Progenitor cell of endocrine pancreas (in vitro differentiated cells): ENCODE measurements at places on chromosomes 11 and 22.

- H3K27ac ChIP-seq: peak overlapping the region; percentile 77
- H3K4me3 ChIP-seq: peak overlapping the region; percentile 69
- DNase-seq: peak; percentile 84
Measured at GRCh38 chr22:48574776-48575617, 1252.7 kb downstream of the BRD1 start.

DNA sequence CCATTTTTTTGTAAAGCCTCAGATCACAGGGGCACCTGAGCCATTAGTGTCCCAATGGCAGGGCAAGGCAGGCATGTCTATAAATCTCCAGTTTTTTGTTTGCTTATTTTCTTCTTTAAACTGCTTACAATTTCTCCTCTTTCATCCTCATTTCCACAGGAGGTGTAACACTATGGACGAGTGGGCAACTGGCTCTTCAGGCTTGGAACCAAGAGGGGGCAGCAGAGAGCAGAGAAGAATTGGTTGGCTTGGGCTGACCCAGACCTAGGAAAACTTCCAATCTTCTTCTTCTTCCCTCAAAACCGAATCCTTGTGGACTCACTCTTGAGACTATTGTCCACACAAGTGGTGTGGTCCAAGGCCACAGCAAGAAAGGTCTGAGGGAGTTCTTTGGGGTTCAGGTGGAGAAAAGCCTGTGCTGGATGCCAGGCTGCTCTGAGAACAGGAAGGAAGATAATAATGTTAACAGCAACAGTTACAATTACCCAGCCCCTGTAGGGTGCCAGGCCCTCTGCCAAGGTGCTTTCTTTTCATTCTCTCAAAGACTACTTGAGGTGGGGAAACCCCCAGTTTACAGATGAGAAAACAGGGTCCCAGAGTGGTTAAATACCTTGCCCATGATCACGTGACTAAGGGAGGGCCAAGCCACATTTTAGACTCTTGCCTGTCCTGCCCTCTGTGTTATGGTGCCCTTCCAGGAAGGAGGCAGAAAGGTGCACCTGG lies 70.7 kb upstream of the E2F8 start:
- peaks cover 6% of the 10 kb centered on the region for H3K27me3 ChIP-seq
- no peaks in the 10 kb centered on the region for H3K4me1 ChIP-seq
- H3K27ac ChIP-seq: no peak overlapping the region
- H3K36me3 ChIP-seq: no peaks in the 10 kb centered on the region
- DNase-seq: peak; percentile 59

DNA sequence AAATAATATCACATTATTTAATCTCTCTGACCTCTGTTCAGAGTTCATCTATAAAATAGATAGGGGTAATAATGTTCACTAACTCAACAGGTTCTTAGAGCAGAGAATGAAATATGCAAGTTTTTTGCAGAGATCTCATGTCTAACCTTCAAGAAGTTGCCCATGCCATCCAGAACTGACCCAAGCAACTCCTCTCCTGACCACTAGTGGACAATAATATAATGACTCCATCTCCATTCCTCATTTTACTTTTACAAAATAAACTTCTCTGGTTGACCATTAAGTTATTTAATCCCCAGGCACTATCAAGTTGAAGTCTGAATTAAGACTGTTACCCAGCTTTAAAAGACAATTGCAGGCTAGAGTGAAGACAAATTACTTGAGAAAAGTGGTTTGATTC lies 382.6 kb downstream of the KCNA4 start:
- no peak for DNase-seq
- H3K4me1 ChIP-seq: peaks cover 13% of the 10 kb centered on the region
- H3K36me3 ChIP-seq: no peaks in the 10 kb centered on the region
- H3K4me3 ChIP-seq: no peak overlapping the region
- H3K27ac ChIP-seq: no peak overlapping the region
- H3K27me3 ChIP-seq: no peaks in the 10 kb centered on the region

GRCh38 chr11:396948-397548 lies 3.0 kb downstream of the PKP3 start:
- peaks cover 4% of the 10 kb centered on the region for H3K4me1 ChIP-seq
- H3K27me3 ChIP-seq: no peaks in the 10 kb centered on the region
- H3K4me3 ChIP-seq: no peak overlapping the region
- no peak for DNase-seq

DNA sequence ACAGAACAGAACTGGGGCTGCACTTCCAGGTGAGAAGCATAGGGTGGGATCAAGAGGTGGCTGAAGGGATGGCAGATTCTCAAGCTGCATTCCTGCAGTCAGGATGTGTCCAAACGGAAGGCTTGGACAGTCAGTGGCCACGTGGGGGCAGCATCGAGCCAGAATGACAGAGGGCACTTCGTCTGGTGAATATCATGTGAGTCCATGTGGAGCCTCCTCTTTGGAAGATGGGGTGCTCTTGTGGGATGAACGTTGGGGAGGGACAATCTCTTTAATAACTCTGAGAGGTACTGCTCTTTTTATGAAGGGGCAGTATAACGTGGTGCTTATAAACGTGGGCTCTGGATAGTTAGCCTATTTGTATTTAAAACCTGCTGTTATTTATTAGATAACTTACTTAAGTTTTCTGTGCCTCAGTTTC lies 154.9 kb upstream of the NAV2 start:
- no peaks in the 10 kb centered on the region for H3K36me3 ChIP-seq
- H3K4me3 ChIP-seq: no peak overlapping the region
- H3K27ac ChIP-seq: peak overlapping the region; percentile 46
- DNase-seq: peak; percentile 81
- H3K4me1 ChIP-seq: peaks cover 3% of the 10 kb centered on the region

GRCh38 chr11:63694596-63694995 lies 13.3 kb downstream of the RTN3 start:
- peaks cover 5% of the 10 kb centered on the region for H3K36me3 ChIP-seq
- no peaks in the 10 kb centered on the region for H3K27me3 ChIP-seq
- no peak for DNase-seq
- H3K4me3 ChIP-seq: no peak overlapping the region
- peaks cover 11% of the 10 kb centered on the region for H3K4me1 ChIP-seq

- peaks cover 19% of the 10 kb centered on the region for H3K36me3 ChIP-seq
- H3K4me3 ChIP-seq: no peak overlapping the region
Measured at GRCh38 chr11:66686801-66687750, 9.4 kb upstream of the RBM4B start.

DNA sequence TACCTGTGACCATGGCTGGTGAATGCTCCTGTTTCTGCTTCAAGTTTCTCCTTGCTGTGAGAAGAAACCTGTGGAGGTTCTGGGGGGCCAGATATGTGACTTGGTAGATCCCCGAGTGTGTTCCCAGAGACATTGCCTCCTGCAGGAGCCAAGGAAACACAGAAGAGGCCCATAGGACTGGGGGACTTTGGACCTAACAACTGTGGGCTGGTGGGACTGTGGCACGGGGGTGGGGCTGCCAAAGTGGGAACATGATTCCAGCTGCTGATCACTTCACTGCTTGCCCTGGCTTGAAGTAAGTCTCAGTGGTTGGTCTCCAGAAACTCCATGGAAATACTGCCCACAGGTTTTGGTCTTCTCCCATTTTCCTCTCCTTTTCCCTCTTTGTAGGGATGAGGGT lies 4.1 kb upstream of the NR1H3 start:
- no peak overlapping the region for H3K4me3 ChIP-seq
- no peak overlapping the region for H3K27ac ChIP-seq
- no peaks in the 10 kb centered on the region for H3K27me3 ChIP-seq

GRCh38 chr22:43077121-43077877 lies 11.9 kb downstream of the TTLL1 start:
- no peak overlapping the region for H3K27ac ChIP-seq
- H3K36me3 ChIP-seq: peaks cover 9% of the 10 kb centered on the region
- peaks cover 5% of the 10 kb centered on the region for H3K4me1 ChIP-seq
- peaks cover 6% of the 10 kb centered on the region for H3K27me3 ChIP-seq
- no peak overlapping the region for H3K4me3 ChIP-seq

DNA sequence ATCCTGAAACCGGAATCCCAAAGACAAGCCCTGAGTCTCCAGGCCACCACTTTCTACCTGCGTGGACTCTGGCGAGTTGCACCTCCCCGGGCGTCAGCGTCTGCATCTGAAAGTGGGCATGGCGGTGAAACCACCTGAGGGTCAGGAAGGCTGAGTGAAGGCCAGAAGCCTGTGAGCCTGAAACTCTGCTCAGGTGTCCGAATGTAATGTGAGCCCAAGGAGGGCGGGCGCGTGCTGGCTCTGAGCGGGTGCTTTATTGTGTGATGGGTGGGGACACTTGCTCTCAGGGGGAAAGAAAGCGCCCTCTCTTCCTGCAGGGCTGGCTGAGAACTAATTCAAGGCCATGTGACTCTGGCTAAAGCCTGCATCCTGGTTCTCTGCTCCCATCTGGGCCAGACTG lies 135.6 kb downstream of the ST3GAL4 start:
- H3K27me3 ChIP-seq: peaks cover 46% of the 10 kb centered on the region
- H3K4me3 ChIP-seq: no peak overlapping the region
- no peak overlapping the region for H3K27ac ChIP-seq
- DNase-seq: no peak

DNA sequence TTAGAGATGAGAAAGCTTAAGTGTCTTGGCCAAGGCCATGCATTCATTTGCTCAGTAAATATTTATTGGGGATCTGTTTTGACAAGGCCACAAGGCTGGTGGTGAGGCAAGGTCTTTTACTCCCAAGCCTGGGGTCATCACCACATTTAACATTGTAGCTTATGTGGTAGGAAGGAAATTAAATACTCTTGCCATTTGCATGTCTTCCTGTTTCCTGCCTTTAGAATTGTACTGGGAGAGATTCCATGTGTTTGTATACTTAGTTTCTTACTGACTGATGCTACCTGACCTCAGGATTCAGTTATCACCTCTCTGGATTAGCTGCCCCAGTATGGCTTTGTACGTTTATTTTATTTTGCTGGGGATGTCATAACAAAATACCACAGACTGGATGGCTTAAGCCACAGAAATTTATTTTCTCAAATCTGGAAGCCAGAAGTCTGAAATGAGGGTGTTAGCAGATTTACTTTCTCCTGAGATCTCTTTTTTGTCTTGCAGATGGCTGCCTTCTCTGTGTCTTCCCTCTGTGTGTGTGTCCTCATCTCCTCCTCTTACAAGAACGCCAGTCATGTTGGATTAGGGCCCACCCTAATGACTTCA lies 44.8 kb downstream of the SPECC1L start:
- H3K27ac ChIP-seq: peak overlapping the region; percentile 83
- H3K4me3 ChIP-seq: no peak overlapping the region
- peaks cover 38% of the 10 kb centered on the region for H3K36me3 ChIP-seq
- no peaks in the 10 kb centered on the region for H3K27me3 ChIP-seq
- DNase-seq: no peak
- peaks cover 4% of the 10 kb centered on the region for H3K4me1 ChIP-seq

GRCh38 chr11:33970984-33971466 lies 79.1 kb upstream of the LMO2 start:
- H3K4me1 ChIP-seq: no peaks in the 10 kb centered on the region
- H3K36me3 ChIP-seq: no peaks in the 10 kb centered on the region
- peak; percentile 10 for DNase-seq
- no peak overlapping the region for H3K27ac ChIP-seq

DNA sequence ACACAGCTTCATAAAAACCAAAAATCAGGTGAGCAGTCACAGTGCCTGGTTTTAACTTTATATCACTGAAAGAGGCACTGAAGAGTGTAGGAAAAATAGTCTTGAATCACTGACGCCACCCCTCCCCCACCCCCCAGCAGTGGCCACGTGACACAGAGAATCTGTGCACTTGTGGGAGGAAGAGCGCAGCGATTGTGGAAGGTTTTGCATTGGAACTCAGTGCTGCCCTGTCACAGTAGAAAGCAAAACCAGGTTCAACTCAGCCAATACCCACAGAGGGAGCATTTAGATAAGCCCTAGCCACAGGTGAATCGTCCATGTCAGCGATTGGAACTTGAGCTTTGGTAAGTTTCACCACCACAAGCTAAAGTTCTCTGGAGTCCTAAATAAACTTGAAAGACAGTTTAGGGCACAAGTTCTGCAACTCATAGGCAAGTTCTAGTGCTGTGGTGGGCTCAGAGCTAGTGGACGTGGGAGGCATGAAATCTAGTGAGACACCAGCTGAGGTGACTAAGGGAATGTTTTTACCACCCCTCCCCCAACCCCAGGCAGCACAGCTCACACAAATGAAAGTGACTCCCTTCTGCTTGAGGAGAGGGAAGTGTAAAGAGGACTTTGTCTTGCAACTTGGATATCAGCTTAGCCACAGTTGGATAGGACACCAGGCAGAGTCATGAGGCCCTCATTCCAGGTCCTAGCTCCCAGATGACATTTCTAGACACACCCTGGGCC lies 13.3 kb downstream of the OR52B2 start:
- peak overlapping the region; percentile 73 for H3K27ac ChIP-seq
- H3K4me3 ChIP-seq: no peak overlapping the region
- peaks cover 3% of the 10 kb centered on the region for H3K4me1 ChIP-seq

DNA sequence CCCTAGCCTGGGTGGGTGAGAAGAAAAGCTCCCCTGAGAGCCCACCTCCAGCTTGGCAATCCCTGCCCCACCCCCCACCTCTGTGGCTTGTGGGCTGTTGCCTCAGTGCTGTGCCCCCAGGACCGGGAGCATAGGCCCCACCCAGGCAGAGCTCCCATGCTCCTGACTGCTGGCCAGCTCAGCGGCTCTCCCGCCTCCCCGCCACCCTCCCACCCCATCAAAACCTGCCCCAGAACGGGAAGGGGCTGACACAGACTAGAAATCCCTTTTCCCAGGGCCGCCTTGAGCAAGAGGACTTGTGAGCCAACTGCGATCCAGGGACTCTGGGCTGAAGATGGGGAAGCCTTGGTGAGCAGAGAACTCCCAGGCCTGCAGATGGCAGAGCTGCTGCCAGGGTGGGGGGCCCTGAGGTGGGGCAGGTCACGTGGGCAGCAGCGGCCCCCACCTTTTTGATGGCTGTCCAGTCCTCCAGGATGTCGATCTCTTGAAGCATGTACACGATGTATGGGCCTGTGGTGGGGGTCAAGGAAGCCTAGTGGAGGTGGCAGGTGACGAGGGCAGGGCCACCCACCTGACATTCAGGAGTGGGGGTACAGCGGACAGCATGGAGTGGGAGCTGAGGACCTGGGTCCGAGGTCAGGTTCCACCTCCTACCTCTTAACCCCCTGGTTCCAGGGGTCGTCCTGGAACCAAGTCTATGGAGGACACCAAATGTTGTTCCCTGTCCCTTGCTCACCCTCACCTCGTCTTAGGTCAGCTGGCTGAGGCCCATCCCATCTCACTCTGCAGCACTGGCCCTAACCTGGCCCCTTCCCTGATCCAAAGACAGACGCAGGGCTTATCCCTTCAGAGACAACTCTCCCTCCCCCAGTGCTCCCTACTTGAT lies 2.3 kb upstream of the RIN1 start:
- H3K4me3 ChIP-seq: no peak overlapping the region
- H3K4me1 ChIP-seq: peaks cover 6% of the 10 kb centered on the region
- peak overlapping the region; percentile 48 for H3K27ac ChIP-seq
- DNase-seq: no peak

- H3K36me3 ChIP-seq: peaks cover 10% of the 10 kb centered on the region
- DNase-seq: no peak
- H3K4me1 ChIP-seq: peaks cover 57% of the 10 kb centered on the region
- H3K27ac ChIP-seq: peak overlapping the region; percentile 97
Measured at GRCh38 chr11:9530020-9530621, 43.3 kb upstream of the WEE1 start.

- peaks cover 1% of the 10 kb centered on the region for H3K4me1 ChIP-seq
- H3K27me3 ChIP-seq: peaks cover 57% of the 10 kb centered on the region
- no peak overlapping the region for H3K27ac ChIP-seq
- peak overlapping the region; percentile 62 for H3K4me3 ChIP-seq
- H3K36me3 ChIP-seq: no peaks in the 10 kb centered on the region
Measured at GRCh38 chr22:44330744-44331660, 18.3 kb upstream of the SHISAL1 start.

GRCh38 chr11:71999798-72000197 lies 1.1 kb downstream of the IL18BP start:
- no peaks in the 10 kb centered on the region for H3K4me1 ChIP-seq
- no peak for DNase-seq
- no peaks in the 10 kb centered on the region for H3K27me3 ChIP-seq
- no peak overlapping the region for H3K27ac ChIP-seq

GRCh38 chr11:128630367-128631230 lies 43.2 kb upstream of the ETS1 start:
- H3K4me1 ChIP-seq: no peaks in the 10 kb centered on the region
- no peaks in the 10 kb centered on the region for H3K36me3 ChIP-seq
- peak; percentile 68 for DNase-seq
- no peak overlapping the region for H3K4me3 ChIP-seq
- H3K27ac ChIP-seq: no peak overlapping the region
- peaks cover 58% of the 10 kb centered on the region for H3K27me3 ChIP-seq
